ENCODE measurements at places on chromosomes 3 and 15.

GRCh38 chr3:123688241-123688747, 103.4 kb upstream of the HACD2 start:
- no peak for DNase-seq

DNA sequence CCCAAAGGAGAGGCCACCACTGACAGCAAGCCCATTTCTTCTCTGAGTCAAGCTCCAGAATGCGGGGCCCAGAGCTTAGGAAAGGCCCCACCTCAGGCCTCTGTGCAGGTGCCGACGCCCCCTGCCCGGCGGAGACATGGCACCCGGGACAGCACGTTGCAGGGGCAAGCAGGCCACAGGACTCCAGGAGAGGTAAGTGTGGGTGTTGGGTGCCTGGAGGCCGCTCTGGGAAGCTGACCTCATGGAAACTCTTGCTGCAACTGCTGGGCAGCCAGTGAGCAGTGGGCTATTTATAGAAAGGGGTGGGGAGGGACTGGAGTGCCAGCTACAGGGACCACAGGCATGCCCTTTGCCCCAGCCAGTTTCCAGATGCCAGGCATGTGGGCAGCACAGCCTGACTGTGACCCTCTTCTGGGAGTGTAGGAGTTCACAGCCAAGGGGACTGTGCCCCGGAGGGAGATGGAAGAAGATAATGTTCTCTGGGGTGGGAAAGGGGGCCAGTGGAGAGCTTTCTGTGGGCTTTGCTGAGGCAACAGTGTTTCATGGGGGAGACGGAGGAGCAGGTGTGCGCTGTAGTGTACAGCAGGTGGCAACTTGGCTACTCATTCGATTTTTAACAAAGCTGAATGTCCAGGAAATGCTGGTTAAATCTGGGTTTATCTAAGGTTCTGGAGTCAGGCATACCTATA, 23.7 kb downstream of the ALPK3 start:
- no peak for DNase-seq

DNA sequence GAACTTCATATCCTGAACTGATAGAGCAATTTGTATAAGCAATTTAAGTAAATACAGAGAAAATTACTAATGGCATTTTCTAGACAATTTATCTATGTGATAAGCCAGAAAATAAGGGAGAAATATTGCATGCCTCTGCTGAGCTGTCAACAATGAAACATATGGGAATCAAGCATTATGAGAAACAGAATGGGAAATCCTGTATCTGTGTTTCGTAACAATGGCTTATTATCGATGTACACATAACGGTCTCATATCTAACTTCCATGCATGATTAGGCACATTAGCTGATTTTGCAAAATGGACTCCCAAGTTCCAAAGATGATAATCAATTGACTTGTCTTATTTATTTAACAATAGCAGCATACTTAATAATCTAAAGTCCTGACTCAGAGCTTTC, 30.4 kb upstream of the KCNMB2 start:
- no peak for DNase-seq

- no peak for DNase-seq
These were observed 356.1 kb upstream of the ICE2 start for GRCh38 chr15:60835020-60835419.

DNA sequence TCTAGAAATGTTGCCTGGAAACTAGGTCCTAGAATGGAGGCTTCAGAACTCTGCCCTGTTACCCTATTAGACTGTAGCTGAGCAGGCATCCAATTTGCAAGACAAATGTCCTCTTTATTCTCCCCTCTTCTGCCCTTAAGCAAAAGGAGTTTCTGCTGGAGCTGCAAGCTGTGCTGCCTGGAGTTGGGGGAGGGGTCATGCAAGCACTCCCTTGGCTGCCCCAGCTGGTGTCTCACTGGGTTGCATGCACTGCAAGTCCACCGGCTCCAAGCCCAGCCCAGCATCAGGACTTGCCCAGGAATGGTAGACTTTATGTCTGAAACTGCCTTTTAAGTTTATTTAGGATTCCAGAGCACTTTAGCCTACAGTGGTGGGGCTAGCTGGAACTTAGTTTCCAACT, 15.7 kb upstream of the RBP2 start:
- DNase-seq: no peak

GRCh38 chr15:47727676-47728075, 10.4 kb downstream of the SEMA6D start:
- DNase-seq: no peak

- DNase-seq: no peak
These were observed 57.8 kb upstream of the CPOX start for GRCh38 chr3:98650971-98651779.

DNA sequence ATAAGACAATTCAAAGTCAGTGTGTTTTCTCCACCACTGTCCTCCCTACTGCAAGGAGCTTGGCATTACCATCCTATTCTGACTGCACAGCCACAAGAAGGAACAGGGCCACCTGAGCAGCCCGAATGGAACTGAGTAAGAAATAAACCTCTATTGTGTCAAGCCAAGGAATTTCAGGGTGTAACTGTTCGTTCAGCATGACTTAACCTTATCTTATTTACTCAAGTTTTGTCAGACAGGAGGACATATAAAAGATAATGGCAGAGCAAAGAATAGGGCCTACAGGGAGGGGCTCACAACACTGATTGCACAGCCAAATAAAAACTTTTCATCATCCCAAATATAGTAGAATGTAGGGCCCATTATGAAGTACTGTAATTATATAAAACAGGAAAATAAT, 236.1 kb downstream of the NEK10 start:
- DNase-seq: no peak

DNA sequence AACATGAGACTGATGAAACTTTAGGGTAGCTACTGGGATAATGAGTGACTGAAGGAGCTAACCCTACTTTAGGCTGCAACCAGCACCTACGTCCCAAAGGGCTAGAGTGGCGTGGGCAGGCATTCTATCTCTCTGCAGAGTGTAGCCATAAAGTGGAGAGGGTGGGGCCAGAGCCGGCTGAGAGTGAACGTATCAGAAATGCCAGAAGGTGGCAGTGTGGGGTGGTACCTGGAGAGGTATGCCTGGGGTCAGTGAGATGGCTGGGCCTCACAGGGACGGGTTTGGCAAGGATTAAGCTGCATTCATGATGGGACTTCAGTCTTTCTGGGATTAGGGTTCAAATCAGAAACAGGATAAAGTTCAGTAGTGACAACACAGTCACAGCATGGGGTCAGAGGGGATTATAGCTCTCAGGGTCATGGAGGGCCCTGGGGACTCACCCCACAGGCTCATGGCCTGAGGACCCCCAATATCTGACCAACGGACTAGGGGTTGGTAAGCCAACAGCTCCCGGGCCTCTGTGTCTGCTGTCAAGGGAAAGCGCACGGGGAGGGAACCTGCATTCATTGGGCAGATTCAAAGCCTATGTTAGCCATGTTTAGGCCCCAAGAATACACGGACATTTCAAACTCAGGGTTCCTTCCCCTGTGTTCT, 86.5 kb upstream of the FOXB1 start:
- peak; percentile 53 for DNase-seq

DNA sequence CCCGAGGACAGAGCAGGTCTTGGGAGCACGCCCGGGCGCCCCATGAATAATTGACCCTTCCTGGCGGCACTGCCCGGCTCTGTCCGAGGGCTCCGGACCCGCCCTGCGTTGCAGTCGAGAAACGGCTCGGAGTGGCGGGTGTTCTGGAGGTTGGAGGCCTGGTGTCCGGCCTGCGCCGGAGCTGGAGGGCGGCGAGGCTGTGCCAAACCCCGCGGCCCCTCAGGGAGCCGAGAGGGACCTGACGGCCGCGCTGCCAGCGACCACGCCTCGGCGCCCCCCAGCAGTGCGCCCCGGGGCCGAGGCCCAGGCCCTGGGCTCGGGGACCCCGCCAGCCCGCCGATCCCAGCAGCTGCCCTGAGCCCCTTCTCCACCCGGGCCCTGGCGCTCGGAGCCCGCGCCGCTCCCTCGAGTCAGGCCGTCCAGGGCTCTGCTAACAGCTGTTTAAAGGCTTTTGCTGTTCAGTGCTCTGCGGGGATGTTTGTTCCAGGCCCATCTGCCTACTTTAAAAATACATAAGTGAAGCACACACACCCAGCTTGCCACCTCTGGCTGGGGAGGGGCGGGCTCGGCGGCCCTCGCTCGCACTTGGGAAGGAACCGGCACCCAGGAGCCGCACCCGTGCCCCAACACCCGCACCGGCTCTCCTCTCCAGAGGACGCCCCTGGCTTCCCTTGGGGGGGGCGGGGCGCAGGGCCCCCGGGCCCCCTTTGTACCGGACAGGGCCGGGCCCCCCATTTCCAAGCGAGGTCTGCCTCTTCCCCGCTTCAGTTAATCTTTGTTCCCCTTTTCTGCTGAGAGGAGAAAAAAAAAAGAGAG, 730 bp upstream of the ZNF710 start:
- DNase-seq: peak; percentile 65

DNA sequence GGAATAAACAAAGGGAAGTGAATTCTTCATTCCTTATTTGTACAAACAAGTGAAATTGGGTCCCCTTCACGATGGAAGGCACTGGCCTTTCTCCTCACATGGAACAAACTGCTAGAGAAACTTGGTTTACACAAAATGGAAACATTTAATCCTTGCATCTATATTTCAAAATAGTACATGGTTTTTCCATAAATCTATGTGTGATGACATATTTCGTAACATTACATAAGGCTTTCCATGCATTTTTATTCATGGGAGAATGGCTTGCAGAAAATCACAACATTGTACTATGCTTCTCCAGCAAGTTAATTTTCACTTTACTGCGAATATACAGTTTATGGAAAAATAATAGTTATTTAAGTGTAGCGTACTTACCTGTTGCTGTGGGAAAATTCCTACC, 81.0 kb upstream of the CDIN1 start:
- no peak for DNase-seq

GRCh38 chr3:101913168-101913567, 63.9 kb downstream of the NFKBIZ start:
- no peak for DNase-seq

DNA sequence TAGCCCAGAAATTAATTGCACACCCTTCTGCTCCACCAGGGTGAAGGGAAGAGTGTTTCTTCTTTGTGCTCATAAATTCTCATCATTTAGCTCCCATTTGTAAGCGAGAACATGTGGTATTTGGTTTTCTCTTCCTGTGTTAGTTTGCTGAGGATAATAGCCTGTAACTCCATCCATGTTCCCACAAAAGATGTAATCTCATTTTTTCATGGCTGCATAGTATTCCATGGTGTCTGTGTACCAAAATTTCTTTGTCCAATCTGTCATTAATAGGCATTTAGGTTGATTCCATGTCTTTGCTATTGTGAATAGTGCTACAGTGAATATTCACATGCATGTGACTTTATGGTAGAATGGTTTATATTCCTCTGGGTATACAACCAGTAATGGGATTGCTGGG, 86.8 kb downstream of the DTWD1 start:
- no peak for DNase-seq
